ENCODE measurements at places on chromosomes 6 and 20.

DNA sequence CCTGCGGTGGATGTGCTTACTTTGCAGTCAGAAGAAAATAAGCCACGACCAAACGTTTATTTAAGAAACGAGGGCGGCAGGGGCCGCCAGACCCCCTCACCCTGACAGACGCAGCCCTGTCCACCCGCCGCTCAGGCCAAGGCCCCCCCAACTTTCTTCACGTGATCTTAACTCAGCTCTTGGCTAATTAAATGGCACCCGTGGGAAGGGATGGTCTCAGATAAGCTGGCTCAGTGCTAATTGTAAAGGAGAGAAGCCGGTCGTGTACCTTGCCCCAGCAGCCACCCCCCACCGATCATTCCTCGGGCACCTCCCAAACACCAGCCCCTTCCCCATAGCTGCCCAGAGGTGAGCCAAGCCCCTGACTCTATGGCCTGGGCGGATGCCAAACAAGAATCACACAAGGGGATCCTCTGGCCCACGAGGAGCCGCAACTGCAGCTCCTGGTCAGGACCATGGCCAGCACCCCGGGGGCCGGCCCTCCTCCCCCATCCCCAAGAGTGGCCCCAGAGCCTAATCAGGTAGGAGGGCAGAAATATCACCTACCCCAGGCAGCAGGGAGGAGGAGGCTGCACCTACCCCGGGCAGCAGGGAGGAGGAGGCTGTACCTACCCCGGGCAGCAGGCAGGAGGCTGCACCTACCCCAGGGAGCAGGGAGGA, 11.2 kb downstream of the KCNQ2 start:
- DNase-seq, result no peak

DNA sequence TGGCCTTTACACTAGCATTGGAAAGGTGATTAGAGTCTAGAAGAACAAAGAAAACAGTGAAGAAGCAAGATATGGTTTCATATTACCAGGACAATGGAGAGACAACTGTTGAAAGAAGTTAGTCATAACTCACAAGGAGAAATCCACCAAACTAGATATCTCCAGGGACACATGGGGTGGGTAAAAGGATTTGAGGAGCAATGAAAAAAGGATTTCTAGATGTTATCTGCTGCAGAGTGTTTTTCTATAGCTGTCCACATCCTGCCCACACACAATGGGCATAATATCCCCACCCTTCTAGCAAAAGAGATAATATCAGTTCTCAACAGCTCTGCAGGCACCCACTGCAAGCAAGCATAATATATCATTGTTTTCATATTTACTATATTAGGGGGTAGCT, 303.1 kb downstream of the HAO1 start:
- no peak for DNase-seq

DNA sequence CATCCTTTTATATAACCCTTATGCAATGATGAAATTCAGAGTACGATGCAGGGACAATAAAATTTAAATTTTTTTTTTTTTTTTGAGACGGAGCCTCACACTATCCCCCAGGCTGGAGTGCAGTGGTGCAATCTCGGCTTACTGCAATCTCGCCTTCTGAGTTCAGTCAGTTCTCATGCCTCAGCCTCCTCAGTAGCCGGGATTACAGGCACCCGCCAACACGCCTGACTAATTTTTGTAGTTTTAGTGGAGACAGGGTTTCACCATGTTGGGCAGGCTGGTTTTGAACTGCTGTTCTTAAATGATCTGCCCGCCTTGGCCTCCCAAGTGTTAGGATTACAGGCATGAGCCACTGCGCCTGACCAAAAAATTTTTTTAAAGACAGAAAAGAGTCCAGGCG, 15.2 kb downstream of the MTO1 start:
- no peak for DNase-seq

DNA sequence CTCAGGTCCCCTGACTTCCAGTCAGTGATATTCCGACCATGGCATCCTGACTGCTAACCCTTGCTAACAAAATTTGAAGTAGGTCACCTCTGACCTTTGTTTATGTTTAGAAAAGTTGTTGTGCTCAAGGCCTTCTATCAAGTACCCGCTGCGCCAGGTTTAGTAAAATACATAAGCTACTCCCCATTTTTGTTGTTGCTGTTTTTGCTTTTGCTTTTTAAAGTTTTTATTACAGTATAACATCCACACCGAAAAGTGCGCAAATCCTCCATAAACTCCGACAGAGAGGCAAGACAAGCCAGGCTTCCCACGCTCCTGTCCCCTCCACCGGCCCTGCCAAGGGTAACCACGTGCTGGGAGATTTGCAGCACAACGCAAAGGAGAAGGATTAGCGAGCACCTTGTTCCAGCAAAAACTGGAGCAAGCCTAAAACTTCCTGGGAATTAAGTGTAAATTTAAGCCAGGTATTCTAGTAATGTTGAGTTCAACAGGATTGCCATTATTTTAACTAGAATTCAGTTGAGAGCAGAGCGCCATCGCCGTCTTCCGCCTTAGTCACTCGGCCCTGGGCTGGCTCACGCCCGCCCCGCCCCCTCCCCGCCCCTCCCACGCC, 17.8 kb upstream of the HMGN4 start:
- DNase-seq, result peak; percentile 39

GRCh38 chr6:20583444-20583800, 49.2 kb downstream of the CDKAL1 start:
- DNase-seq, result no peak

GRCh38 chr20:45874576-45874975, 6.5 kb upstream of the ZSWIM1 start:
- DNase-seq, result no peak

- no peak for DNase-seq
These were observed 1.6 kb downstream of the HMGN3 start for GRCh38 chr6:79232696-79233462.

- no peak for DNase-seq
These were observed 11.7 kb upstream of the SPO11 start for GRCh38 chr20:57317789-57318371.

- no peak for DNase-seq
These were observed 15.9 kb upstream of the TRERF1 start for GRCh38 chr6:42467651-42468050.

DNA sequence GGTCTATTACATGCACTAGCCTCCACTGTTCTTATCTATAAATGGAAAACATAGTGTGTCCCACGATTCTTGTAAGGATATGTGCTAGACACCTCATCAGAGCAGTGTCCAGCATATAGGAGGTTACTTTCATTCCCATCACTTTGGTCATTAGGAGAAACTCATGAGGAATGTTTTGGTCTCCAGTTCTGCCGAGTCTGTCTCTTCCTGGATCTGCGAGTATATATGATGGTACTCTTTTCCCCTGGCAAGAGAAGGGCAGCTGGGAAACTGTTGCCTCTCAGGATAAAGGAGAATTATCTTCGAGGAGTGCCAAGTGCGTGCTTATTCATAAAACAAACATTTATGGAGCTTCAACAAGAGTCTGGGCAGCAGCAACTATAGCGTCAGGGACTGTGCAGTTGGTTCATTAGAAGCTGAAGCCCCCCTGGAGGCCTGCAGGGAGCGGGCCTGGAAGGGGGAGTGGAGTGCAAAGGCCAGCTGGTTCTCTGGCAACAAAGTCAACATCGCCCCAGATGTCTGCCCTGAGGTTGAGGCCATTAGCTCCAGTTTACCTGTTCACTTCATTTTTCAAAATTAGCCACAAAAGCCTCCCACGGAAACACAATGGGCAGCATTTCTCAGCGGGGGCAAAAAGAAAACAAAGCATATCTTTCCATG, 811.9 kb downstream of the MAFB start:
- no peak for DNase-seq

- no peak for DNase-seq
These were observed 38.0 kb downstream of the SESN1 start for GRCh38 chr6:109056661-109057060.

DNA sequence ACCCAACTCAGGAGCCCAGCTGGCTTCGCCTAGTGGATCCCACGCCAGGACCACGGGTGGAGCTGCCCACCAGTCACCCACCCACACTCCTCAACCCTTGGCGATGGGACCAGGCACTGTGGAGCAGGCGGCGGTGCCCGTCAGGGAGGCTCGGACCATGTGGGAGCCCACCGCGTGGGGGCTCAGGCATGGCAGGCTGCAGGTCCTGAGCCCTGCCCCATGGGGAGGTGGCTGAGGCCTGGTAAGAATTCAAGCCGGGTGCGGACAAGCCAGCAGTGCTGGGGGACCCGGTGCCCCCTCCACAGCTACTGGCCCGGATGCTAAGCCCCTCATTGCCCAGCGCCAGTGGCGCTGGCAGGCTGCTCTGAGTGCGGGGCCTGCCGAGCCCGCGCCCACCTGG, 123.1 kb upstream of the LGSN start:
- no peak for DNase-seq

GRCh38 chr6:15484140-15484539, 178.7 kb downstream of the DTNBP1 start:
- no peak for DNase-seq

DNA sequence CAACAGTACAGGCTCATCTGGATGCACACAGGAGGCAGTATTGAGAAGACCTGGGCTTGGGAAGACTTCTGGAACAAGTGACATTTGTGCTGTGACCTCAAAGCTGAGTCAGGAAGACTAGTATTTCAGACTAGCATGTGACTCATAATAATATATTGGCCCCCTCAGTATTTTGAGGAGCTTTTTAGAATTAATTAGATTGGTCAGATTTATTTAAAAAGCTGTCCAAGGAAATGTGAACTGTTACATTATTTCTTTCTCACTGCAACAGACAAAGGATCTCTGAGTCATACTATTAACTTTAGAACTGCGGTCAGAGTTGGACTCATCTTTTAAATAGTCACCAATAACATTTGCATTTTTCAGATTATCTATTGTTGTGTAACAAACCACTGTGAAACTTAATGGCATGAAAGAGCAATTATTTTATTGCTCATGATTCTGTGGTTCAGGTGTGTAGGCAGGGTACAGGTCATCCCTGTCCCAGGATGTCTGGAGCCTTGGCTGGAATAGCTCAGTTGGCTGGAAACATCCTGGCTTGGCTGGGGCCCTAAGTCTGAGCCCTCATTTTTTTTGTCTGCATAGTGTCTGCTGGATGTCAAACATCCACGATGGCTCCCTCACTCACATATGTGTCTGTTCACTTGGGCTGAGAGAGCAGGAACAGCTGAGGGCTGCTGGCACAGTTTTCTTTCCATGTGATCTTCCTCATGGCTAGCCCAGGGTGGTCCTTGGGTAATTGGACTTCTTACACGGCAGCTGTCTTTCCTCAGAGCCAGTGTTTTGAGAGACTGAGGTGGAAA, 46.9 kb downstream of the MAP3K4 start:
- DNase-seq, result peak; percentile 42

DNA sequence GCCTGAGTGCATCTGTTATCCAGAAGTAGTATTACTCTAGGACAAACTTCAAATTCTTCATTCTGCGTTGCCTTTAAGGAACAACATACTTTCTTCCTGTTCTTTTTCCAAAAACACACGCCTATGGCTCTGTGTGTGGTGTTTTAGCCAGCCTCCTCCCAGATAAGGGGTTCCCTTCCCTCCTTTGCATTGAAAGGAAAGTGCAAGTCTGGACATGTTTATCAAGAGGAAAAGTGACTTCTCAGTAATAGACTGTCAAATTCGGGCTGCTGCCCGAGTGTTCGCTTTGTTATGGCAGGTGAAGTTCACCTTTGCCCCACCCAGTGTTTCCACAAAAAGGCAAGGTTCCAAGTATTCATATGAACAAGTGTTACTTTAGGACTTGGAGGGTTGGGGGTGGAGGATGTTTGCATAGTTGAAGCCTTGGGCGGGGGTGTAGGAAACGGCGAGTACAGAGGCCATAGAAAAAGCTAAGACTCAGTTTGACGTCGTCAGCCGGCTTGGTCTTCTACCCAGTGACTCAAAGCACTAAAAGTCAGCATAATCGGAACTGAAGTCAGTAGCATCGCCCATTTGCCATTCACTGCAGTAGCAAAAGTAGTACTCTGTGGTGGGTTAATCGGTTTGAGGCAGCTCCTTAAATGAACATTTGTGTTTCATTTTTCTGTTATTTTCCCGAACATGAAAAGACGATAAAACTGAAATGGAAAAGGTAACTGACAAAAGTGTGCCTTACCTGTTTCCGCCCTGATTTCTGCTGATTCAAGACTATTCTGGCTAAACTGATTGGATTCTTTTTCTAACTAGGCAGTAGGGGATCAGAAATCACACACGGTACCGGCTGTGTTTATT, 12.5 kb downstream of the PRDM1 start:
- DNase-seq, result no peak
